ENCODE measurements at places on chromosomes 1 and 21.

GRCh38 chr1:109641861-109642260, 14.0 kb upstream of the GSTM4 start:
- DNase-seq: no peak

DNA sequence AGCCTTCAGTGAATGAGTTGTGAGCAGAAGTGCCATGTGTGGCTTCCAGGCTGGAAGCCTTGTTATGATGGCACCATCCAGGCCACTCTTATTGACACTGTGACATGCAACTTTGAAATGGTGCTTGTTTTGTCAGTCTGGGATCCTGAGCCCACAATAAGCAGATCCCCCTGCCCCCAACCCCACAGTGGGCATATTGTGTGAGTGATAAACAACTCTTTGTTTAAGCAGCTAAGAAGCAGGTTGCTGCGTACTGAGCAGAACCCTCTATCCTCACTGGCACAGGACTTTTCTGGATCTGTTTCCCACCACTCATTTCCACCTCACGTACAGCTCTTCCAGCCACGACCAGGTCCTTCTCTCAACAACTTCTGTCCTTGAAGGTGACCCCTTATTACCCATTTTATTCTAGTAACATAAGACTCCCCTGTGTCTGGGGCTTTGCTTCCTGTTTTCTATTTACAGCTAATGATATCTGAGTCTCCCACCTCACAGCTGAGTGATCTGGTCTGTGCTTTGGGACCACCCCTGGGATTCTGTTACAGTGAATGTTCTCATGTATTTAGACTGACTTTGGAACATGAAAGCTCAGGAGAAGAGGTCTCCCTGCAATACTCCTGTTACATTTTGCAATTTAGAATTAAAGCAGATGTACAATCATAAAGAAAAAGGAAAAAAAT, 375.5 kb downstream of the PCP4 start:
- no peak for DNase-seq

- DNase-seq: no peak
These were observed 103.3 kb upstream of the KCND3 start for GRCh38 chr1:112092656-112093371.

GRCh38 chr21:27057997-27058396, 91.1 kb upstream of the ADAMTS5 start:
- no peak for DNase-seq

DNA sequence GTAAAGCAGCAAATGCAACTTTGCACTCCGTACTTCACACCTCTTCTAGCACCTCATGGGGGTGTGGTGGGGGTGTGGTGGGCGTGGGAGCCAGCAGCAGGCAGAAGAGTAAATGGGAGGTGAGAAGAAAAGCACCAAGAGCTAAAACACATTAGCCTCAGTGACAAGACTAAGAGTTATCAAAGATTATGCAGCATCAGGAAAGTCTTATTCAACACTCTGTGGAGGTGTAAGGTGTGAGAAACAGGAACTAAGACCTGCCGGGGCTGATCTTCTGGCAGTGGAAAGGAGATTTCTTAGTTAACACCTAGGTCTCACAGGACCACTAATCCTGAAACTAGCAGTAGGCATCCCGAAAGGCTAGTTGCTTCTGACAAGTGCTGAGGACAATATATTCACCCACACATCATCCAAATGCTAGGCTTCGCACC, 9.9 kb downstream of the TGFBR3 start:
- no peak for DNase-seq

- no peak for DNase-seq
These were observed 42.3 kb downstream of the DUSP10 start for GRCh38 chr1:221699577-221699976.

- DNase-seq: no peak
These were observed 5.0 kb downstream of the RABGGTB start for GRCh38 chr1:75791022-75791421.

GRCh38 chr1:17881761-17882160, 126.6 kb downstream of the ACTL8 start:
- DNase-seq: no peak

All from Caco-2 (cell line).